Nucleus accumbens (tissue), 56 donors: ENCODE measurements at places on chromosomes 5 and 9.

- no peak for DNase-seq
Observed at GRCh38 chr9:79667817-79668436, 96.2 kb downstream of the TLE4 start.

- DNase-seq, result no peak
Observed at GRCh38 chr5:147985608-147986007, 78.2 kb upstream of the SPINK5 start.

GRCh38 chr5:121797681-121798518 is 53.8 kb upstream of the FTMT start:
- no peak for DNase-seq

DNA sequence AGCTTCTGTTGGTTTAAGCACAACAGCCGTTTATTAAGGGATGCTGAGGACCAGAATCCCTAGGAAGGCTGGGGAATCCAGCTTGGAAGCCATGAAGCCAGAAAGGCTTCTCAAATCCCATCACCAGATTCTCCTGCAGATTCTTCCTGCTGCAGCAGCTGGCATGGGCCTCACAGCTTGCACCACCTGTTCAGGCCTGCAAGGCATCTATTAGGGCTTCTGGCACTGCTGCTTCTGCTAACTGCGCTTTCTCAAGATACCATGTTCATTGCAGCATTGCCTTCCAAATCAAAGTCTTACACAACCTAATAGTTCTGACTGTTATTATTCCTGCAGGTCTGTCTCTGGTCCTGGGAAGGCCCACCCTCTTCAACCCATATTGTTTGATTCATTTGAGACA is 51.2 kb upstream of the ZNF366 start:
- DNase-seq, result no peak

DNA sequence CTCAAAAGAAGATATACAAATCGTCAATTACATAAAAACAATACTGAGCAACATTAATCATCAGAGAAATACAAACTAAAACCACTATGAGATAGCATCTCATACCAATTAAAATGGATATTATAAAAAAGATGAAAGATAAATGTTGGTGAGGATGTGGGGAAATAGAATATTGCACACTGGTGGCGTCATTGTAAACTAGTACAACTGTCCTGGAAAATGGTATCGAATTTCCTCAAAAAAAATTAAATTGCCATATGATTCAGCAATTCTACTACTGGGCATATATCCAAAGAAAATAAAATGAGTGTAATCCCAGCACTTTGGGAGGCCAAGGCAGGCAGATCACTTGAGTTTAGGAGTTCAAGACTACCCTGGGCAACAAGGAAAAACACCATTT is 326.0 kb upstream of the FTMT start:
- no peak for DNase-seq

DNA sequence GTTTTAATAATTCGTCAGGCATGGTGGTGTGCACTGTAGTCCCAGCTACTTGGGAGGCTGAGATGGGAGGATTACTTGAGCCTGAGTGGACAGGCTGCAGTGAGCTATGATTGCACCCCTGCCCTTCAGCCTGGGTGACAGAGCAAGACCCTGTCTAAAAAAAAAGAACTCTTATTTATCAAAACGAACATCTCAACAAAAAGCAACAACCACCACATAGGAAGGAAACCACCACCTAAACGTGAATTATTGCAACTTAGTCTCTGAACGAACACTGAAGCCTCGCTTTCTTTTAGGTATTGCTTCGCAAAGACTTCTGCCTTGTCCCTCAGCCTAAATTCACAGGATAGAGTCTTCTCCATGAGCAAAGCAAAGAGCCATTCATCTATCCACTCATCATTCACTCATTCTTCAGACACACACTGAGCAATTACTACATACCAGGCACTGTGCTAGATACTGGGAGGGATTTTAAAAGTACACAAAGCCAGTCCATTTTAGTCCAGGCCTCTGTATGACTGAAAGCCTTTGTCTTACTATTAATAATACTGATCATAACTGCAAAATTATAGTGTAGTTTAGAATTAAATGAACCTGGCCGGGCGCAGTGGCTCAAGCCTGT is 57.4 kb downstream of the THBS4 start:
- DNase-seq, result no peak

DNA sequence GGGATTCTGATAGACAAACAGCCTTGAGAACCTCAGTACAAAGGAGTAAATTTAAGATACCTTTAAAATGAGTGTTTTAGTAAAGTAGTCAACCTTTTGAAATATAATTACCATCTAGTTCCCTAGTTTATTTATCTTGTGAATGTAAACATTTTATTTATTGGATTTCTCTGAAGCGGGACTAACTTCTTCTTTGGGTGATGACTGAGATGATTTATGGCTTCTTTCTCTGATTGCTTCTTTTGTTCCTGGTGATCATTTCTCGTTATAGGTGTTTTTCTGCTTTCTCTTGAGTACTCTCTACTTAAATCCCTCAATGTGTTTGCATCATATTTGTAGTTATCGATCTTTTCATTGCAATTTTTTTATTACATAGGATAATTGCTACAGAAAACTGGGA is 33.2 kb downstream of the PRDM6 start:
- DNase-seq, result no peak
